Stimulated activated CD8-positive, alpha-beta memory T cell treated with anti-CD3 and anti-CD28 coated beads, Interleukin-15, amount 100 ng/mL, for 48 hours (primary cell): ENCODE measurements at places on chromosomes 3 and 15.

GRCh38 chr15:90530250-90531051, 728 bp downstream of the CRTC3 start:
- DNase-seq: peak; percentile 27

DNA sequence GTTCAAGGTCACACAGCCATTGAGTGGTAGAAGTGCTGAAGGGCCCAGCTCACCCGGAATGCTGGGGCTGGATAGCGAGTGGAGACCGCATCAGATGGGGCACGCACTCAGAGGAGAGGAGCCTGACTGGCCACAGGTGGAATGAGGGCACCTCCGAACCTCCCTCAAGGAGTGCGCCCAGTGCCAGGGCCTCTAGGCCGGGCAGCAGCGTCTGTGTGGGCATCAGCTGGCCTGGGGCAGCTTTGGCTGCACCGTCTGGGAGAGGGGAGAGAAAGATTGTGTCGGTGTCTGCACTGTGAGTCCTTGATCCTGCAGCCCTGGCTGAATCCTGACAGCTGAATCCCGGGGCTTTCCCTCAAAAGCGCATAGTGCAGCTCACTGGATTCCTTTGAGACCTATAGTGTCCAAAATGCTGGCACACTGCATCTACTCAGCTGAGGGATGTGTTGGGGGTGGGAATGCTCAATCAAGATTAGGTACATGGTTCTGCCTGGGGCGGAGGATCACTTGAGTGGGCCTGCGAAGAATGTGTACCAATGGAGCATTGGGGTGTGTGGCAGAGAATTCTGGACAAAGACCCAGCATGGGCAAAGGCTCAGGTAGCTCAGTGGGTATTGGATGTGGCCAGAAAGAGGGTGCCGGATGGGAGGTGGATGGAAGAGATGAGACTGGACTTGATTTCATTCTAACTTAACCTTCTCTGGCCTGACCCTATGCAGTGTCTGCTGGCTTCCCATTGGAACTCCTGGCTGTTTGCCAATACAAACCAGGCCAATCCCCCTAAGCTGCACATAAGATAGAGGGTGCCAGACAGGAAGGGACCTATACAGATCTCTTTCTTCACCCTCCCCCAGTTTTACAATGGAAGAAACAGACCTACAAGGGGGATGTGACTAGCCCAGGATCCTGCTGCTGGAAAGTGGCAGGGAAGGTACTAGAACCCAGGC, 950 bp downstream of the ANKDD1A start:
- no peak for DNase-seq

DNA sequence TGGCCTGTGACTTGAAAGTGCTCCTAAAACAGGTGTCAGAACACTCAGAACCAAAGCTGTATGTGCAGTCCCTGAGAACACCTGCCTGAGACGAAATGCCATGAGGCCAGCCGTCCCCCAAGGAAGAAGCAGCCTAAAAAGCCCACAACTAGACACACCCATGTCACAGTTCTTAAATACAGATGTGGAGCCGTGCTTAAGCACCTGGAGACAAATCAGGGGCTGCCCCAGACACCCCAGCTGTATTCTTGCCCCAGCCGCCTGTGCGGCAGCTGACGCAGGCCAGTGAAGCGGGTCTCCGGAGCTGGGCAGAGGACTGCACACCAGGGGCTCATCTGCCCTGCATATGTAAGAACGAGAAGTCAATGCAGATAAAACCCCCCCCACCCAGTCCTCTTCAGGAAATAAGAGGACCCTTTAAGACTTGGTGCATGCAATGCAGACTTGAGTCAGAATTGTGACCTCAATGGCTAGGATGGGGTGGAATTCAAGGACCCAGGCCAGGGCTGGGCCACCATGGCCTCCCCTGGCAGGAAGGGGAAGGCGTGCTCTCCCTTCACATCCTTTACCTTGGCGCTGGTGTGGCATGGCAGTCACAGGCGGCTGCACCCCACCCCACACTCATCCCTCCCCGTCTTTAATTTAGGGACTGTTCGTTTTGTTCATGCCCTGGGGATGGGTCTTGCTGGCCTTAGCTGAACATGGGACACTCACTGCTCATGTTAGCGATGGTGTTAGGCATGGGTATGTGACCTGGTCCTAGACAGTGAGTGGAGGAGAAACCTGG, 27.7 kb upstream of the PLXNA1 start:
- no peak for DNase-seq

DNA sequence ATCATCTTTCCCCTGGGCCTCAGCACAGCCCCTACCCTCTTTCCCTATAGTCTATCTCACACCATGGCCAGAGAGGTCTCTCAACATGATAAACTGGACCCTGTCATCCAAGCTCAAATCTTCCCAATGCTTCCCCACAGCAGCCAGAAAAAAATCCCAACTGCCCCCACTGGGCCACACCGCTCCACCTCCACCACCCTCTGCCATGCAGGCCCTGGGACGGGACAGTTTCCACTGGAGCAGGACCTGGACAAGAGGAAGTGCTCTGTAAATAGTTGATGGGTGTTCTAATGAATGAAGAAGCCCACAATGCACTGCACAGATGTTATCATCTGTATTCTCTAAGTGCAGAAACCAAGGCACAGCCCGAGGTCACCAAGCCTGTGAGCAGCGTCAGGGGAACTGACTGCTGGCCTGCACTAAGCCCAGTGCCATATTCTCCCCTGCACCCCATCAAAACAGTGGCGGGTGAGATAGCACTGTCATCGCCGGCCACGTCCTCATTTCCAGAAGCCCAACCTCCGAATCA, 161.1 kb downstream of the NUP210 start:
- no peak for DNase-seq

DNA sequence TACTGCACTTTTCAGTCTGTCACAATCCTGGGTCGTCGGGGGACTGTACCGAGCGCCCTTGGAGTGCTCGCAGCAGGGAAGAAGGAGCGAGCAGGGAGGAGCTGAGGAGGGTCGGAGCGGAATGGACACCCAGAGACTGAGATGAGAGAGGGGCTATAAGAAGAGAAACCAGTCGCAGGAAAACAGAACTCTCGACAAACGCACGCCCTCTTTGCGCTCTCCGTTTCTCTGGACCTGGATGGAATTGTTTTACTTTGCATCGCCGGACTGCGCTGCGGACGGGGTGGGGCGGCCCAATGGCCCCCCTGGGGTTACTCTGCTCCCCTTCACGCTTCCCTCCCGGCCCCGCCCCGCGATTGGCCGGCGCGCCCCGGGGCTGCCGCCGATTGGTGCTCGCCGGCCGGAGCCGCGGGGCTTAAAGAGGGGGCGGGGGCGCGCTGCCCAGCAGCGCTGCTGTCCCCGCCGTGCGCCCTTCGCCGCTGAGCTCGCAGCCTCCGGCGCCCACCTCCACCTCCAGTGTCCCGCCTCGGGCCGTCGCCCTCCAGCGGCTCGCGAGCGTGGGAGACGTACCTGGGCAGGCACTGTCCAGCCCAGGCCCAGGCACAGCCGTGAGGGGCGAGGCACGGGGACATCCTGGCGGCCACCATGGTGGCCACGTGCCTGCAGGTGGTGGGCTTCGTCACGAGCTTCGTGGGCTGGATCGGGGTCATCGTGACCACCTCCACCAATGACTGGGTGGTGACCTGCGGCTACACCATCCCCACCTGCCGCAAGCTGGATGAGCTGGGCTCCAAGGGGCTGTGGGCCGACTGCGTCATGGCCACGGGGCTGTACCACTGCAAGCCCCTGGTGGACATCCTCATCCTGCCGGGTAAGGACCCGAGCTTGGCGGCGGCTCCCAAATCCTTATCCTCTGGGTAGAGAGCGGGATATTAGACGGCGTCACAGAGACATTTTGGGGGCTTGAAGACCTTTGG, at the start of gene CLDN11:
CLDN11 (plus strand) TSS at position 447 of the 977 bp plus-strand sequence; CDS start at position 646, 199 bp downstream.
- DNase-seq: no peak

DNA sequence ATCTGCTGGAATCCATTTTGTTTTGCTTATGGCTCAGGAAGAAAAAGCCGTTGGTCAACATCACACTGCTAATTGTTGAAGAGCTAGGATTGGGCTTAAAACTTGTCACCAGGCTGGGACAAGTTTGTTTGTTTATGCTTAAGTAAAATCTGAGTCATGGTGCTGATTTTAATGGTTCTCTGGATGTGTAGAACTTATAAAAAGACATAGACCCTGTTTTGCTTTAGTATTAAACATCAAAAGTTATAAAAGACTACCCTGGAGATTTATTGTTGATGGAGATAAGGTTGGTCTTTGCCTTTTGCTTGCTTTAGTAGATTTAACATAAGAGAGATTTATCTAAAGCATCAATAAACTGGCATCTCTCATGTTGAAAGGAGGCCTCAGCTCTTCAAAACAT, 348.2 kb upstream of the GOLIM4 start:
- no peak for DNase-seq

DNA sequence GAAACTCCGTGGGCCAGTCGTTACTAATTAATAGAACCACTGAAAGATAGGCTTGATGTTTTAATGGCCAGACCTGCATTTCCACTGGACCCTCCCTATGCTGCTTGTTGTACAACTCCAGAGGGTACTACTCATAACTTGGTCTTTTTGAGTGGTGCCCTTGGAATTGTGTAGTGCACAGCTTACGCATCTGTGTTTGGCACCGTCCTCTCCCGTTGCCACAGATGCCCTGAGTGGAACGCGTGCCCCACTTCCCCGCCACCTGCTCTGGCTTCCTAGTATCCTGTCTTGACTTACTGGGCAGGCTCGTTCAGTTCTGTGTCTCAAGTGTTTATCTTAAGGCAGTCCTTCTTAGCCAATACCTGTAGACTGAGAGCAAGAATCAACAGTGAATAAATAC, 78.7 kb downstream of the USP13 start:
- DNase-seq: no peak

DNA sequence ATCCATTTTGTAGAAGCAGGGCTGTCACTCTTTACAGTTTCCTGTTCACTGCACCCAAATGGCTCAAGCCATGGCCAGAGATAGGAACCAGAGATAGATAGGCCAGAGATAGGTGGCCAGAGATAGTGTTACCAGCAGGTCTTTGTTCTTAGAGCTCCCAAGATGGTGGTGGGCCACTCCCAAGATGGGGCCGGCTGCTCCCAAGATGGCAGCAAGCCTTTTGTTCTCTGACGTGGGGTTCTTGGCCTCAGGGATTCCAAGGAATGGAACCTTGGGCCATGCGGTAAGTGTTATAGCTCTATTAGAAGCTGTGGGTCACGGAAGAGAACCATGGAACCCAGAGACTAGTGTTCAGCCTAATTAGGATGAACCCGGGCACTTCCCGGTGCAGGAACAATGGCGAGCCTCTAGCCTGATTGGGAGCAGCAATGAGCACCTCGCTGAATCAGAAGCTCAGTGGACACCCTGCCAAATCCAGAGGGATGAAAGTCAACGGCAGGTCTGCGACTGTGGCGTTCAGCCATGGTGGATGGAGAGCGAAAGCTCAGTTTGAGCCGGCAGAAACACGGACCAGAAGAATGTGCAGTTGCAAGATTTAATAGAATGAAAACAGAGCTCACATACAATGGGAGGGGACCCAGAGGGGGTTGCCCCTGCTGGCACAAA, 45.0 kb upstream of the CD96 start:
- DNase-seq: no peak

DNA sequence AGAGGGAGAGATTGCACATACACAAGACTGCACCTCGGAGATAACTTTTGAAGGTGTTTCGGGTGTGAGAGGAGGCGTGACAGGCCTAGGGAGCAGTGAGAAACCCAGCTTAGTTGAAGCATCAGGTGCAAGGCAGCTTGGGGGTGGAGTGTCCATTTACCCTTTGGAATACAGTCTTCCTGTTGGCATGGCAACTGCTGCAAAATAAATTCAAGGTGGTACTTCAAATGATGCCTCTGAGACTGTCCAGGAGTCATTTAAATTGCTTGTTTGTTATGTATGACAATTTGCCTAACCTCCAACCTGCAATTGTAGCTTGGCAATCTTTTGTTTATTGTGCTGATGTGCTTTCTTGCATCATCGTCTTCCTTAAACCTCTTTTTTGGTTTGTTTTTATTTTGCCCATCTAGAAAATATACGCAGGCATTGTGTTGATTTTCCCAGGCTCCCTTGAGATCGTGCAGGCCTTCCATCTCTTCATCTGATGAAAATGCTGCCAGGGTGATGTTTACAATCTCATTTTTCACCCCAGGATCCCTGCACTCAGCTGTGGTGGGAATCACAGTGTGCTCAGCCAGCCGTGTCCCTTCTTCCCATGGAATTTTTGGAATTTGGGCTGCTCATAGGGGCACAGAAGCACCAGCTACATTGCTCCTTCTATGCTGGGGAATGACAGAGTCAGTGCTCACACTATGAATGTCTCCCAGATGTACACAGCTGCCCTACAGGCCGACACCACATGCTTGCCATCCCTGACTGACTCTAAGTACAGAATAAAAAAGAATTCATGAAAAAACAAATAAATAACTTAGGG, 583.1 kb upstream of the CFAP20DC start:
- no peak for DNase-seq

DNA sequence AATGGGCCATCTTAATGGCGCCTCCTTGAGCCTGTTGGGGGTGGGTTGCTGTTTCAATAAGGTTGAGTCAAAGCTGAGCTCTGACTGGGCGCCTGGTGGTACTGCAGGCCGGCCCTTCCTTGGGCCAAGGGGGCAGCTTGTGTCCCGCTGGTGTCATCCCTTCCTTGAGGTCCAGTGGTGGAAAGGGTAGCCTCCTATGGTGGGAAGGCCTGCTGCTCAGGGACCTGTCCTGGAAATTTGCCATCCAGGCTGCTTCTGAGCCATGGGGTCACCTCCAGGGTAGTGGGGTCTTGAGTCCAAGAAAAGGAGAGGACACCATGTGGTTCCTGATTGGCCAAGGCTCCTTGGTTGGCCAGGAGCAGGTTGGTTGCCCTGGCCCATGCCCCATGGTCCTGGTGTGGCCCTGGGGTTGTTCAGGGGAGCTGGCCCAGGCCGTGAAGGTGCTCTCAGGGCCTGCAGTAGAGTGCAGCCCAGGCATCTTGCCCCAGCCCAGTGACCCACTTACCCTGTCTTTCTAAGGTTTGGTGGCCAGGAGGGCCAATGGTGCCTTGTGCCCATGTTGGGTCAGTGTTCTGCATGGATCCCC, 188.7 kb downstream of the UBE3A start:
- no peak for DNase-seq

DNA sequence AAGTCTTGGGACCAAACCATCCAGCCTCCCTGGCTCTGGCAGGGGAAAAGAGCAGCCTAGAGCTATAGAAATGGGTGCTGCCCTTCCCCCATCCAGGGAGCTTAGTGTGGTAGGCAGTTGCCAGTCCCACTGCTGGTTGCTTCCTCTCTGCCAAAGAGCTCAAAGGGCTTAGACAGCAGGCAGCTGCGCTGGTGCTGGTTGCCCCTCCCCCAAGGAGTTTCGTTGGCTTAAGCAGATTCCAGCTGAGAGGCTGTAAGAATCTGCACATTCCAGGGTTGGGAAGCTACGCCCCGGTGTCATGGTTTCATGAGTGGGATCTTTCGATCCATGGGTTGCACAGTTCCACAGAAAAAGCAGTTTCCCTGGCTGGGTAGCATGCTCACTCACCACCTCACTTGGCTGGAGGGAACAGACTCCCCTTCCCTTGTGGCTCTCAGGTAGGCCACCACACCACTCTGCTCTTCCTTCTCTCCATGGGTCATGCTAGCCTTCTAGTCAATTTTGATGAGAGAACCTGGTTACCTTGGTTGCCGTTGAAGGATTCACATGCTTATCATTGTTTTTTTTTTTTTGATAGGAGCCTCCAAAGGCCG, 195.1 kb downstream of the EPHA6 start:
- no peak for DNase-seq

GRCh38 chr3:31544634-31545033, 11.9 kb downstream of the STT3B start:
- no peak for DNase-seq

- DNase-seq: no peak
Measured at GRCh38 chr3:112056451-112056929, 22.0 kb downstream of the TMPRSS7 start.
